Spleen (tissue), 13 donors: ENCODE measurements at places on chromosomes 2 and 18. TPM values are rescaled to one million over a fixed set of nuclear protein-coding genes. Genes with fewer than 3 reads are reported as not detected.

The FOXI3 gene
- not detected for polyA plus RNA-seq

The FEV gene
- polyA plus RNA-seq = not detected

The ICA1L gene
- 1.0 TPM for polyA plus RNA-seq

The TUBA3E gene
- polyA plus RNA-seq = not detected

The CGREF1 gene
- 0.42 TPM for polyA plus RNA-seq

The FIGN gene
- polyA plus RNA-seq = 0.80 TPM

The MOGAT1 gene
- polyA plus RNA-seq = not detected

The CHRNA1 gene
- 3.4 TPM for polyA plus RNA-seq

The MEIS1 gene
- polyA plus RNA-seq = 19.4 TPM

The CIDEA gene
- polyA plus RNA-seq = not detected

The C2orf72 gene
- polyA plus RNA-seq = not detected

The RASGRP3 gene
- 13.2 TPM for polyA plus RNA-seq

The SH3BP4 gene
- polyA plus RNA-seq = 2.3 TPM

DNA sequence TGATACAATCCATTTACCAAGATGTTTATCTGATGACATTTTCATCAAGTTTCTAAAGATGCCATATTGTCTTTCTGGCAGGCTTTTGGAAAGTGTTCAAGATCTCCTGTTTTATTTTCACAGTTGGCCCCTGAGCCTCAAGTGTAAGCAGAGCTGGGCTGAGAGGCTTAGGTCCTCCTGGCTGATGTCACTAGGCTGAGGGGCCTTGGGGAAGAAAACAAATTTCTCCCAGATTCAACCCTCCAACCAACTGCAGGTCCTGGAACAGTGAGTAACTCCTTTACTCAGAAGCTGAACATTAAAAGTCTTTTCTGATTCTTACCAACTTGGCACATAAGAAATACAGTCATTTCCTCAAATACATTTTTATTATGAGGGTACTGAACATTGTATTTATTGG lies 14.9 kb upstream of the IL1RL1 start:
- no peaks in the 10 kb centered on the region for H3K36me3 ChIP-seq
- no peak for DNase-seq
- no peak overlapping the region for H3K27ac ChIP-seq
- H3K4me3 ChIP-seq = no peak overlapping the region
- H3K27me3 ChIP-seq = peaks cover 8% of the 10 kb centered on the region
- H3K4me1 ChIP-seq = peaks cover 29% of the 10 kb centered on the region

- H3K4me3 ChIP-seq = no peak overlapping the region
- peaks cover 4% of the 10 kb centered on the region for H3K4me1 ChIP-seq
- no peak overlapping the region for H3K27ac ChIP-seq
- DNase-seq = no peak
Observed at GRCh38 chr2:167198009-167198408, 309.7 kb downstream of the XIRP2 start.

DNA sequence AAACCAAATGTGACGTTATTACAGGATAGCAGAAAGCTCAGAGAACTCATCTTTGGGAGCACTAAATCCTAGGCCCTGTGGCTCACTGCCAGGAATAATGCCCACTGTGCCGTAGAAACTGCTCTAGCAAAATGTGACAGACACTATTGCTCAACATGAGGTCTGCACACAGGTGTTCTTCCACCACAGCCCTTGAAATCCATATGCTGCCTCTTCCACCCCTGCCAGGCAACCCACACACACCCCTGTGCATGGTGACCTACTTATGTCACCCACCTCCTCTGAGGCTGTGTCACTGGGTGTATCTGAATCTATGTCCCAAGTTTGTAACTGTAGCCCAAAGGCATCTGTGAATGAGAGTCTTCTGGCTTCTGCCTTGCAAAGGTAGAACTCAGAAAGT lies 66.1 kb upstream of the MBOAT2 start:
- no peak overlapping the region for H3K4me3 ChIP-seq
- DNase-seq = no peak

DNA sequence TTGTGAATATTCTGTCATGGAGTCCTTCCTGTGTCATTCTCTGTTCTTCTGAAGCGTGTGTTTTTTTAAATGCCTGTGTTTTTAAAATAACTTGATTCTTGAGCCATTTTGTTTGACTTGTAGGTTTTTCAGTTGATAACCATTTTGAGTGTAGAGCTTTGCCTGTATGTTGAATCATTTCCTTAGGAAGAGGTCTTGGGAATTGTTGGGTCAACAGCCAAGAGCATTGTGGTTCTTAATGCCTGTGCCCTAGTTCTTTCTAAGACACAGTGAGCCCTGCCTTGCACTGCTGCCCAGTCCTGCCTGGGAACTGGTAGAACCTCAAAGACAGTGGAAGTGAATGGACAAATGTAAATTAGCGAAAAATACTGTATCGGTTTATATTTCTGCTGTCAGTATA lies 25.9 kb downstream of the RAB12 start:
- no peaks in the 10 kb centered on the region for H3K27me3 ChIP-seq
- no peak overlapping the region for H3K4me3 ChIP-seq
- H3K27ac ChIP-seq = no peak overlapping the region
- DNase-seq = no peak

GRCh38 chr2:154637456-154637855 lies 61.0 kb upstream of the KCNJ3 start:
- H3K27ac ChIP-seq = no peak overlapping the region
- no peaks in the 10 kb centered on the region for H3K27me3 ChIP-seq
- H3K4me1 ChIP-seq = no peaks in the 10 kb centered on the region
- no peak for DNase-seq
- no peaks in the 10 kb centered on the region for H3K36me3 ChIP-seq

GRCh38 chr2:169468841-169469240 lies 10.5 kb upstream of the BBS5 start:
- H3K27me3 ChIP-seq = no peaks in the 10 kb centered on the region
- no peak overlapping the region for H3K27ac ChIP-seq
- H3K4me1 ChIP-seq = no peaks in the 10 kb centered on the region
- H3K4me3 ChIP-seq = no peak overlapping the region

- no peak overlapping the region for H3K27ac ChIP-seq
- H3K4me1 ChIP-seq = peaks cover 9% of the 10 kb centered on the region
- peaks cover 2% of the 10 kb centered on the region for H3K36me3 ChIP-seq
- H3K27me3 ChIP-seq = no peaks in the 10 kb centered on the region
- no peak overlapping the region for H3K4me3 ChIP-seq
Observed at GRCh38 chr2:99573634-99574251, 83.9 kb upstream of the REV1 start.

- no peak overlapping the region for H3K27ac ChIP-seq
- DNase-seq = no peak
- no peak overlapping the region for H3K4me3 ChIP-seq
- no peaks in the 10 kb centered on the region for H3K36me3 ChIP-seq
- H3K27me3 ChIP-seq = no peaks in the 10 kb centered on the region
Observed at GRCh38 chr18:63579616-63580015, 7.5 kb upstream of the SERPINB13 start.

DNA sequence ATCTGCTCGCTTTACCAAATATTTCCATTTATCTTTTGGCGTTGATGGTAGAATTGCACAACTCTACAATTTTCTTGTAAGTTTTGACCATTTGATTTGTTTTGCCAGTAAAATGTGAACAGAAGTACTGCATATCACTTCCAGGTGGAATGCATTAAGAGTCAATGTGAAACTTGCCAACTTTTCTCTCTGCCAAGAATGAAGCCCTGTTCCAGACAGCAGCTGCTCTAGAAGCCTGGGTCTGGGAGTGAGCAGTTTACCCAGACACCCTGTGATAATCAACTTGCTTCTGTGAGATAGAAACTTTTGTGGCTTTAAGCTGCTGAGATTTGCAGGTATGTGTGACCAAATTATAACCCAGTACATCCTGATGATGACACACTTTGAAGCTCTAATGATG lies 115.9 kb upstream of the SYT4 start:
- no peak for DNase-seq
- no peaks in the 10 kb centered on the region for H3K4me1 ChIP-seq
- H3K27ac ChIP-seq = no peak overlapping the region

- H3K4me1 ChIP-seq = peaks cover 35% of the 10 kb centered on the region
- no peaks in the 10 kb centered on the region for H3K27me3 ChIP-seq
- peak overlapping the region; percentile 65 for H3K27ac ChIP-seq
- no peak for DNase-seq
Observed at GRCh38 chr18:13539050-13539449, 187.3 kb downstream of the FAM210A start.

DNA sequence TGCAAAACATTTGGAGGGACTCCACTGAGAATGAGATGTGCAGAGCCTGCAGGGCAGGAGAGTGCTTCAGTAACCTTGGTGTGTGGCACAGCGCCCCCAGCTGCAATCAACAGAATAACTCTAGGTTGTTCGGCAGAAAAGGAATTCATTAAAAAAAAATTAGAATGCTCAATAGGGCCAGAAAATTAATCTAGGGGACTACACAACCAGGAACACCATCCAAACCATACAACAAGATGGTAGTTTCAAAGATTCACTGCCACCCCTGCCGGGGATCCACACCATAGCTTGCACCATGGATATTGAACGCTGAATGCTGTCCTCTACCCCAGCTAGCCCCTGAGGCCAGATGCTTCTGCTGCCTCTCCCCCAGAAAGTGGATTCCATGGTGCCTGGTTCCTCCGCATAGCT lies 50.1 kb downstream of the THUMPD2 start:
- no peak for DNase-seq
- peaks cover 2% of the 10 kb centered on the region for H3K36me3 ChIP-seq
- H3K4me3 ChIP-seq = no peak overlapping the region

GRCh38 chr2:216737676-216738075 lies 42.3 kb upstream of the IGFBP5 start:
- no peak overlapping the region for H3K27ac ChIP-seq
- no peaks in the 10 kb centered on the region for H3K4me1 ChIP-seq
- no peak overlapping the region for H3K4me3 ChIP-seq
- DNase-seq = no peak

- no peak for DNase-seq
- H3K36me3 ChIP-seq = no peaks in the 10 kb centered on the region
- no peak overlapping the region for H3K4me3 ChIP-seq
- no peaks in the 10 kb centered on the region for H3K4me1 ChIP-seq
Observed at GRCh38 chr2:147610496-147611040, 234.3 kb upstream of the ACVR2A start.

- no peak overlapping the region for H3K4me3 ChIP-seq
- no peaks in the 10 kb centered on the region for H3K36me3 ChIP-seq
- DNase-seq = no peak
- no peak overlapping the region for H3K27ac ChIP-seq
- H3K27me3 ChIP-seq = no peaks in the 10 kb centered on the region
Observed at GRCh38 chr2:152432206-152432653, 97.3 kb downstream of the FMNL2 start.

- no peaks in the 10 kb centered on the region for H3K4me1 ChIP-seq
- H3K36me3 ChIP-seq = no peaks in the 10 kb centered on the region
- DNase-seq = no peak
- H3K27me3 ChIP-seq = peaks cover 18% of the 10 kb centered on the region
- no peak overlapping the region for H3K4me3 ChIP-seq
Observed at GRCh38 chr2:88114889-88115288, 13.0 kb downstream of the FABP1 start.

GRCh38 chr2:168237741-168238140 lies 9.7 kb downstream of the STK39 start:
- no peak overlapping the region for H3K4me3 ChIP-seq
- no peak overlapping the region for H3K27ac ChIP-seq
- DNase-seq = no peak
- H3K27me3 ChIP-seq = no peaks in the 10 kb centered on the region

DNA sequence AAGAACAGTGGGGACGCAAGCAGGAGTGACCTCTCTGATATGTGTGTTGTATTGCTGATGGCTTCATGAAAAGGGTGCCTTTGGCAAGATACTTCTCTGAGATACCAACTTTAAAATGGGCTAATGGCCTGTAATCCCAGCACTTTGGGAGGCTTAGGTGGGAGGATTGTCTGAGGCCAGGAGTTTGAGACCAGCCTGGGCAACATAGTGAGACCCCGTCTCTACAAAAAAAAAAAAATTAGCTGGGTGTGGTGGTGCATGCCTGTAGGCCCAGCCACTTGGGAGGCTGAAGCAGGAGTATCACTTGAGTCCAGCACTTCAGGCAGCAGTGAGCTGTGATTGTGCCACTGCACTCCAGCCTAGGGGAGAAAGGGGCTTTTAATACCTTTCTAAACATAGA lies 9.8 kb downstream of the BIRC6 start:
- DNase-seq = no peak
- H3K4me1 ChIP-seq = peaks cover 94% of the 10 kb centered on the region
- no peaks in the 10 kb centered on the region for H3K36me3 ChIP-seq
- H3K4me3 ChIP-seq = no peak overlapping the region
- H3K27me3 ChIP-seq = no peaks in the 10 kb centered on the region

GRCh38 chr18:45777393-45777792 lies 48.1 kb upstream of the SIGLEC15 start:
- H3K27me3 ChIP-seq = no peaks in the 10 kb centered on the region
- H3K36me3 ChIP-seq = no peaks in the 10 kb centered on the region
- H3K27ac ChIP-seq = no peak overlapping the region
- no peak overlapping the region for H3K4me3 ChIP-seq
- H3K4me1 ChIP-seq = peaks cover 29% of the 10 kb centered on the region
- no peak for DNase-seq

DNA sequence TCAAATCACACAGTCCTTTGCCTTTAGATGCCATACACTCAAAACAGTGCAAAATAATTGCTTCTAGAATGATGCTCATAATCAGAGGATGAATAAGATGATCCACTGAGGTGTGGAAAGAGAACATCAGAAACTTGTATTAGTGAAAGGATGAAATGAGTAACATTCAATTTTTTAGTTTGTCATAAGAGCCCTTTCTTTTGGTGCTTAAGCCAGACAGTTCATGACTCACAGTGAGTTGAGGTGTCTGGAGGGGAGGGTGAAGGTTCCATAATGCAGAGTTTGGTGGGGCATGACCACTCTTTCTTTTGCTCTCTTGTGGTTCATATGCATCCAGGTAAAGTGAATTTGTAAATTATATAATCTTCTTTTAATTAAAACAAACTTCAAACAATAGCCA lies 415.0 kb upstream of the CELF4 start:
- no peaks in the 10 kb centered on the region for H3K4me1 ChIP-seq
- no peaks in the 10 kb centered on the region for H3K27me3 ChIP-seq
- DNase-seq = no peak
- no peaks in the 10 kb centered on the region for H3K36me3 ChIP-seq

GRCh38 chr2:234444893-234445292 lies 52.0 kb downstream of the ARL4C start:
- no peaks in the 10 kb centered on the region for H3K36me3 ChIP-seq
- peaks cover 60% of the 10 kb centered on the region for H3K4me1 ChIP-seq
- H3K27me3 ChIP-seq = no peaks in the 10 kb centered on the region
